ENCODE measurements at places on chromosomes 11 and 22.

GRCh38 chr11:78022397-78023396 lies at the start of gene KCTD14:
KCTD14 (minus strand) TSS chr11:78023276; CDS start chr11:78023249, 27 bp downstream.
- DNase-seq: no peak

- DNase-seq: no peak
Measured at GRCh38 chr11:20397281-20397680, 9.8 kb downstream of the PRMT3 start.

DNA sequence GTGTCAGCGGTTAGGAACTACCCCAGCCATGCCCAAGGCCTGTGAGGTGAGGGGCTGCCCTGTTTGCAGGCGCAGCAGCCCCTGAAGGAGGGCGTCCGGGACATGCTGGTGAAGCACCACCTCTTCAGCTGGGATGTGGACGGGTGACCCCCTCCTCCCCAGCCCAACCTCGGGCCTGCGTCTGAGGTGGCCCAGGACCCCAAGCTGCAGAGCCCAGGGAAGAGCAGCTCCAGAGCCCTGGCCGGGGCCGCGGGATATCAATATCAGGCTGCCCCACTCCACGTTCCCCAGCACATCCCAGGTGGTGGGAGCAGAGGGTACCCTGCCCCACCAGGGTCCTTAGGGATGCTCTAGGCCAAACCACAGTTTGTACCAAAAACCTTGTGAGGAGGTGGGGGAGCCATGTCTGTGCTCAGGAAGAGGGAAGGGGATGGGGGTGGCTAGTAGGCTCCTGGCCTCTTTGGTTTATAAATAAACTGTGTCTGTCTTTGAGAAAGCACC lies 39.3 kb downstream of the SGSM3 start:
- no peak for DNase-seq

DNA sequence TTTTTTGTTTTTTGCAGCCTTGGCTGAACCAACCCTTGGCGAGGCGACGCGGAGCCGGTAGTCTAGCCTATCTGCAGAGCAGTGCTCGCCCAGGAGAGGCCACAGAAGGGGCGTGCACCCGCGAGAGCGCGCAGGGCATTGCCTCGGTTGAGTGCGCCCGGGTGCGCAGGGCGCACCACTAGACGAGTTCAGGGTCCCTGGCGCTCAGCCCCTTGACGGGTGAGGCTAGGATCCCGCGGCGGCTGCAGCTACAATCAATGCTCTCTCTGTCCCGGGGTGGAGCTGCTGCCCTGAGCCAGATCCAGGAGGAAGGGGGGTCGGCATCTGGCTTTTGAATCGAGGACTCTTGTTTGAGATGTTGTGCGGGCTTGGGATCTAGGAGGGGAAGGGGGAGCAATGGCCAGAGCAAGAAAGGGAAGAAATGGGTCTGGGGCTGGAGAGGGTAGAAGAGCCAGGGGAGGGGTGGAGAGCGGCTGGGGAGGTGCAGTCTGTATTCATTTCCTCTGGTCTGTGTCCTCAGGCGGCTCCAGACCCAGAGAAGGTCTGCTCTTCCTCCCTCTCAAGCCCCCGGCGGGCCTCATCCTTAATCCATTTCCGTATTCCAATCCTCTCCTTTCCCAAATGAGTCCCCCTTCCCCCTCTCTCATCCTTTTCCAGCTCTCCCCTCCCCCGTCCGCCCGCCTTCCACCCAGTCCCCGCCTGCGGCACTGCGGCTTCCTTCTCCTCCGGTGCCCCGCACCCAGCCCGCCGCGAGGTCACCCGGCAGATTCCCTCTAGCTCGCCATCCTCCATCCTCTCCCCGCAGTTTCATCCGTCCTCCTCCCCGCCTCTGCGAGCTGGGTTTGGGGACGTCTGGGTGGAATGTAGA lies 797 bp downstream of the THY1 start:
- DNase-seq: no peak

GRCh38 chr11:110339456-110340250 lies 43.2 kb upstream of the RDX start:
- DNase-seq: no peak

DNA sequence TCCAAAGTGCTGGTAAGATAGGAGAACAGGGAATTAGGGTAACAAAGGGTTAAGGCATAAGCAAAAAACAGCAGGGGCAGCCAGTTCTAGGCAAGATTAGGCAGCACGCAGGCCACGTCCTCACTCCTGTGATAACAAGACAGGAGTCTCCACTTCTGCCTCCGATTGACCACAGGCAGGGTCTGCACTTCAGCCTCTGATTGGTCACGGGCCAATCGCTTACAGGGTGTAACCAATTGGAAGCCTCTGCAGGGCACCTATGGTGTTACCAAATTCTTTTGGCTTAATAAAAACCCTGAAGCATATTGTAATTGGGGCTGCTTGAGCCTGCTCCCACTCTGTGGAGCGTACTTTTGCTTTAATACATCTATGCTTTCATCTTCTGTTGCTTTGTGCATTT lies 12.2 kb upstream of the GSTP1 start:
- DNase-seq: no peak

- no peak for DNase-seq
Measured at GRCh38 chr11:43358279-43358800, 380 bp upstream of the TTC17 start.

DNA sequence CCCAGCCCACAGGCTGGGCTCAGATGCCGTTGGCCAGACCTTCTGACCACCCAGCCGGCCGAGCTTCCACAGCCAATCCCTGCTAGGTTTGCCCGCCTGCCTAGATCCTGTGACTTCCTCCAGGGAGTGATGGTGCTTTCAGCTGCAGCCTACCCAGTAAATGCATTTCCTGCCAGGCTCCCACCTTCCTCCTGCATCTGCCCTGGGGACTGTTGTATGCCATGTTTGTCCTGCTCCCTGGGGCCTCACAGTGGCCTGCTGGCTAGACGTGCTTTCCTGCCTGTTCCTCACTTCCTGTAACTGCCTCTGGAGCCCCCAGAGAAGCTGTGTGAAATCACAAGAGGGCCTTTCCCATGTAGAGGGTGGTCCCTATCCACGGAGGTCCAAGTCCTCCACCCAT lies 86.2 kb downstream of the GALNT18 start:
- DNase-seq: no peak

DNA sequence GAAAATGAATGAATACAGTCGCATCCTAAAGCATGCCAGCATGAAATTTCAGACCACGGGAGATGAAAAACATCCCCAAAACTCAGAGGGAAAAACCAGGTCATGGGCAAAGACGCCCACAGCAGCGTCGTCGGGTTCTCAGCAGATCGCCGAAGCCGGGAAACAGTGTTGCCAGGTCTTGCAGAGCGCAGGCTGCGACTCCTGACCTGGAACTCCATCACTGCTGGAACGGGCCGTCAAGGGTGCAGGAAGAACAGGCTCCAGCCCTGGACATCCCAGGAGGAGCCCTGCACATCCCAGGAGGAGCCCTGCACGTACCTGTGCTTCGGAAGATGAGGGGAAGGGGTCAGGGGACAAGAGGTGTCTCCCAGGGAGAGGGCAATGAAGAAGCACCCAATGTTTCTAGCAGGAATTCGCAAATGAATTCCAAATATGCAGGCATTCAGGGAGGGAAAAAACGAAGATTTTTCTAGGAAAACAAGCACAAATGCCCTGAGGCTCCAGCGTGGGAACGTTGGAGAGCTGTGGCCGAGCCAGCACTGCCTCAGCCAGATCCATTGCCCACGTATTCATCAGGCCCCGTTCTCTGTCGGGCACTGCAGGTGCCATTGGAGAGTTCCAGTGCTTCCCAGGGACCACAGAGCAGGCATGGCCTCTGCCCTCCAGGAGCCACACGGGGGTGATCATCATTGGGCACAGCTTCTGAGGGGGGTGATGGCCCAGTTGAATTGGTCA lies 1110.4 kb downstream of the BRD1 start:
- DNase-seq: no peak

DNA sequence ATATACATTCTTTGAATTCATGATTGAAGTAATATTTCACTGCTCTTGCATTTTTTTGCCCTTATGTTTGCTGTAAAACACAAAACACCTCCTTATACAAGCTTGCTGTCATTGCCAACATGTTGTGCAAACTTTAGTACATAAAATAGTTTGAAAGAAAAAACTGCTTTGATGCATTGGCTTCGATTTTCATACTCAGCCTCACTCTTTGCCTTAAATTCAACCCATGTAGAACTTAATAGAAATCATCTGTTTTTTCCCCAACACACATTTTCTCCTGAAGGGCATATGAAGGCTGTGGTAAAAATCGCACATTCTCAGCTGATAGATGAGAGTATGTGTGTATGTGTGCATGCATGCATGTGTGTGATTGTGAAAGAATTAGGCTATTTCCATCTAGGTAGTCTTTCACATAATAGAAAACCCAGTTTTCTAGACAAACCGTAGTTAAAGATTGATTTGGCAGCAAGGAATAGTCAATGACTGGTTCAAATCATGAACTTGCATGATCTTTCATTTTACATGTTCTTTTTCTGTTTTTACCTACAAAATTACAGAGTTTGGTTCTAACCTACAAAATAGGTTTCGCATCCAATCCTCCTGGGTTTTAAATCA lies 72.8 kb upstream of the MTMR2 start:
- DNase-seq: no peak

DNA sequence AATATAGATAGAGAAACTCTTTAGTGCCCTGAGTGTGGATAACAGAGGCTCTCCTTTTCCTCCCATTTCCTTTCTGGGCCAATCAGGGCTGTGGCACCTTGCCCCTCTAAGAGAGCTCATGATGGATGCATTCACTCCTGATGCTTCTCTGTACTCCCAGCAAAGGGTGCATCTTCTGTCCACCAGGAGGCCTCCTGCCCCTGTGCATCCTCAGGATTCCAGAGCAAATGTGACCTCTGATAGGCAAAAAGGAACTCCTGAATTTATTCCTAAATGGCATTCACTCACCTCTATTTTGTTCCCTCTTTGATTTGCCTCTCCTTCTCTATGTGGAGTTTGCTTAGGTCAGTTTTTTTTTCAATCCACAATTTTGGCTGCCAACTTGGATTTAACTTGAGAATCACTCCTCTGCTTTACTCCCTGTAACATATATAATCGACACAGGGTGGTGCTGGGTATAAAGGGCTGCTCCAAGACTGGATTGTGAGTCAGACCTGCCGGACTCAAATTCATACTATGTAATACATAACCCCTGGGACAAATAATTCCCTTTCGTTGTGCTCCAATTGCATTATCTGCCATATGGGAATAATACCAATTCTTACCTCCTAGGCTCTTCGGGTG lies 1.1 kb upstream of the MRGPRX4 start:
- no peak for DNase-seq

GRCh38 chr11:76629116-76629852 lies 41.3 kb downstream of the LRRC32 start:
- DNase-seq: no peak

Measured in stimulated activated CD8-positive, alpha-beta memory T cell treated with anti-CD3 and anti-CD28 coated beads, Interleukin-7, amount 100 ng/mL, for 1 hour (primary cell).